ENCODE measurements at places on chromosomes 13 and 19.

DNA sequence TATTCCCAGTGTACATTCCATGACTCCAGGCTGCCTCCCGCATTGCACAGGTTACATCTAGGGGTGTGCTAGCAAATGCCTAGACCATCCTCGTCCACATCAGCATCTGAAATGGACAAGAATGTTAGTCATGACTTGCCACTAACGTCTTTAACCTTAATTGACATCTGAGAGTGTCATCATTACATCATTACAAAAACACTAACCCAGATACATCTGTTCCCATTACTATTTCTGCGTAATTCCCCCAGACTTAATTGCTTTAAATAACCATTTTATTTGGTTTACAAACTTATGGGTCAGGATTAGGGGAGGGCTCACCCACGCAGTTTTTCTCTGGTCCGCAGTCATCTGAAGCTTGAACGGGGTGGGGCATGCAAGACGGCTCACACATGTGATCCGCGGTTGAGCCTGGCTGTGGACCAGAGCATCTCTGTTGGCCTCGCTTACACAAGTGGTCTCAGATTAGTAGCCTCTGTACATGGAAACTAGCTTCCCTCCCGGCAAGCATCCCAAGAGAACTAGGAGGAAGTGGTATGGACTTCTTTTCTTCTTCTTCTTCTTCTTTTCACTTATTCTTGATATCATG lies 15.9 kb downstream of the KL start:
- DNase-seq: no peak

DNA sequence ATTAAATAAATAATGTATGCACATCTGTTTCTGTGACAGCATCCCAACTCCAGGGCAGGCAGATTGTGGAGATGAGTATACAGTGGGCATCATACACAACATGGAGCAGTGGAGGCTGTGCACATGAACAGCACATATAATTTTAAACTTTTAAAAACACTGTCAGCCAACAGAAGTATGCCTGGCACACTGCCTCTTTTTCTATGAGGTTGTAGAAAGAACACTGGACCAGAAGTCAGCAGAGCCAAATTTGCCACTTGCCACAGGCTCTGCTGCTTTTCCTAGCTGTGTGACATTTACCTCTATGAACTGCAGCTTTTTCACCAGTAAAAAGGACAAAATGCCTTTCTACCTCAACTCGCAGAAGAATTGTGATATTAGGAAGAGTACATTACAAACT lies 118.7 kb downstream of the FRY start:
- DNase-seq: no peak

GRCh38 chr13:99908140-99908803 lies 63.3 kb downstream of the ZIC5 start:
- no peak for DNase-seq

DNA sequence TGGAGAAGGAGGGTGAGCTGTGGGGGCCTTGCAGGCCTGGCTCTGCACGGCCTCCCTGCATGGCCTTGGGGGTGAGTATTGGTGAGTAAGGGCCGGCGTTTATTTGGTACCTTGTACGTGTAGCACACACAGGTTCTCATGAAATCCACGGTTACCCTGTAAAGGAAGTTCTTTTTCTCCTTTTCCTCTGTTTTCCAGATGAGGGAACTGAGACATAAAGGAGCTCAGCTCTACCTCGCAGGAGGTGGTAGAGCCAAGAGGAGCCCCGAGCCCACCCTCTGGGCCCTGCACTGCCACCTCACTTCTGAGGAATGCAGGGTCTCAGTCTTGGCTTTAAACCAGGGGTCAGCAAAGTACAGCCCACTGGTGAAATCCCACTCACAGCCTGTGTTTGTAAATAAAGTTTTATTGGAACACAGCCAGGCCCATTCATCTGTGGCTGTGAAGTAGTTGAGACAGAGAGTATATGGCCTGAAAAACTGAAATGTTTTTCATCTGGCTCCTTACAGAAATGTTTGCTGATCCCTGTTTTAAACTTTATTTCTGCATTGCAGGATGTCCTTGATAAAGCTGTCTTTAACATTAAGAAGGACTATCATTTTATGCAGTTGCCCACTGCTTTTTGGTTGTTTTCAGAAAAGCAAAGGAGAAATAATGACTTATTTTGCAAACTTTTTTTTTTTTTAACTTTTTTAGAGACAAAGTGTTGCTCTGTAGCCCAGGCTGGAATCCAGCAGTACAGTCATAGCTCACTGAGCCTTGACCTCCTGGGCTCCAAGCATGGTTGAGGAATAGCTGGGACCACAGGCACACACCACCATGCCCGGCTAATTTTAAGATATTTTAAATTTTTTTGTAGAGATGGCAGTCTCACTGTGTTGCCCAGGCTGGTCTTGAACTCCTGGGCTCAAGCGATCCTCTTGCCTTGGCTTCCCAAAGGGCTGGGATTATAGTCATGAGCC lies 6.4 kb downstream of the EPN1 start:
- DNase-seq: no peak

DNA sequence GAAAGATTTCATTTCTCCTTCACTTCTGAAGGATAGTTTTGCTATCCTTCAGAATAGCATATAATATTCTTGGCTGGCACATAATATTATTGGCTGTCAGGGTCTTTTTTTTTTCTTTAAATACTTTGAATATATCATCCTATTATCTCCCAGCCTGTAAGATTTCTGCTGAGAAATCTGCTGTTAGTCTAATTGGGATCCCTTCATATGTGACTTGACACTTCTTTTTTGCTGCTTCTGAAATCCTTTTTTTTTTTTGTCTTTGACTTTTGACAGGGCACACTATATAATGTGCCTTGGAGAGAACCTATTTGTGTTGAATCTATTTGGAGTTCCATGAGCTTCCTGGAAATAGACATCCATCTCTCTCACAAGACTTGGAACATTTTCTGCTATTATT lies 136.9 kb upstream of the UBL3 start:
- no peak for DNase-seq

GRCh38 chr19:43626838-43627237 lies 7.4 kb upstream of the ZNF428 start:
- no peak for DNase-seq

GRCh38 chr13:65188721-65189120 lies 2041.4 kb downstream of the PCDH9 start:
- no peak for DNase-seq

DNA sequence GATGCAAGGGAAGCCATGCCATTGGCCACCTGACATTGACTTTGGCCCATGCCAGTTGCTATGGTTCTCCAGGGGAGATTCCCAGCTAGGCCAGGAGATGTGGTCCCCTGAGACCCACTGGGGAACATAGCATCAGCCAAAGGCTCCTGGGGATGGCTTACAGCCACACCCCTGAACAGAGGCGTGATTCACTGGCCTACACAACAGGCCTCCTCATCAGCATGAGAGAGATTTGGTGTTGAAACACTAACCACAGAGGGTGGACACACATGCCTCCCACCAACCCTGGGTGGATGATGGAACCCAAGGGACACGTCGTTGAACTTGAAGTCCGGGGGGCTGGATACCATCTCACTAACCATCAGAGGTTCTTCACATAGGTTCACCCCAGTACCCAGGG lies 14.4 kb downstream of the IQCN start:
- no peak for DNase-seq

Data from stimulated activated CD4-positive, alpha-beta T cell treated with anti-CD3 and anti-CD28 coated beads, Interleukin-1b, Interleukin-23, amount 100 ng/mL, for 4 hours (primary cell).